ENCODE measurements at places on chromosomes 2 and 18. TPM values are rescaled to one million over a fixed set of nuclear protein-coding genes. Genes with fewer than 3 reads are reported as not detected.

GRCh38 chr2:1707771-1708418 is 36.4 kb downstream of the PXDN start:
- no peak for DNase-seq

FAM110C gene
- 0.08 TPM for polyA plus RNA-seq

WDPCP gene
- 3.0 TPM for polyA plus RNA-seq

GKN1 gene
- polyA plus RNA-seq: 0.90 TPM

DNA sequence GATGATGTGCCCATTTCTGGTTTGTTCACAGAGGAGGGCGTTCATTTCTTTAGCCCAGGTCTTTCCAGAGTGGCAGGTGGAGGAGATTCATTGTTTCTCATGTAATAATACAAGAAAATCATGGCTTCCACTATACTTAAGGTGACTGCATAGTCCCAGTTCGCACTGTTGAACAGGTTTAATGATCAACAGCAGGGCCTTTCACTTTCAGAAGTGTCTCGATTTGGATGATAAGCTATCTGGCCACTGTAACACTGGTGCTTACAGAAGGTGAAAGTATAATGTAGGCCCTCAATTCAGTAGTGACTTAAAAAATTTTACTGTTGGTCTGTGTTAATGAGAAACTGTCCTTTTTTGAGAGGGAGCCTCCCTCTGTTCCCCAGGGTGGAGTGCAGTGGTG is 1.4 kb downstream of the RMC1 start:
- DNase-seq: no peak

PHOSPHO2 gene
- 4.4 TPM for polyA plus RNA-seq

- no peak for DNase-seq
Observed at GRCh38 chr2:47509821-47510385, 106.9 kb downstream of the MSH2 start.

- DNase-seq: no peak
Observed at GRCh38 chr18:65876310-65876709, 125.5 kb downstream of the CDH7 start.

GRCh38 chr2:108916796-108917421 is 72.1 kb downstream of the EDAR start:
- no peak for DNase-seq

LYG1 gene
- 2.9 TPM for polyA plus RNA-seq

- DNase-seq: no peak
Observed at GRCh38 chr2:46984040-46984439, 68.4 kb upstream of the MCFD2 start.

- no peak for DNase-seq
Observed at GRCh38 chr18:9701609-9702349, 6.3 kb upstream of the RAB31 start.

- DNase-seq: no peak
Observed at GRCh38 chr2:151904807-151905206, 76.6 kb upstream of the ARL5A start.

All from A549 (cell line).